CD4-positive, alpha-beta T cell (primary cell): ENCODE measurements at places on chromosomes 1 and 21.

DNA sequence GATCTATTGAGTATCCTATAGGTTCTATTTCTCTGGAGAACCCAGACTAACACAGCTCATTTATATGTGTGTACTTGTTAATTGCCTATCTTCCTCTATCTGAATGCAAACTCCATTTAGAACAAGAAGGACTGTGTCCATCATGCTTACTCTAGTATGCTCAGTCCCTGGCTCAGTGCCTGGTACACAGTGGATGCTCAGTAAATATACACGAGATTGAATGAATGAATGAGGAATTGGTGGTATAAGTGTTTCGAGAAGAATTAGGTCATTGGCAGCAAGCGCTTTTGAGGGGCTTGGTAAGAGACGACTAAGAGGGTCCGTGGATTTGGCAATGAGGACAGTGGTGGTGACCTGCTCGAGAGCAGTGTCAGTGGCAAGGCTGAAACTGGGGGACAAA lies 112.5 kb downstream of the CSMD2 start:
- DNase-seq = no peak

- no peak for DNase-seq
Observed at GRCh38 chr1:83102630-83103071, 896.3 kb downstream of the TTLL7 start.

GRCh38 chr1:111621050-111621449 lies 1.5 kb downstream of the RAP1A start:
- no peak for DNase-seq

DNA sequence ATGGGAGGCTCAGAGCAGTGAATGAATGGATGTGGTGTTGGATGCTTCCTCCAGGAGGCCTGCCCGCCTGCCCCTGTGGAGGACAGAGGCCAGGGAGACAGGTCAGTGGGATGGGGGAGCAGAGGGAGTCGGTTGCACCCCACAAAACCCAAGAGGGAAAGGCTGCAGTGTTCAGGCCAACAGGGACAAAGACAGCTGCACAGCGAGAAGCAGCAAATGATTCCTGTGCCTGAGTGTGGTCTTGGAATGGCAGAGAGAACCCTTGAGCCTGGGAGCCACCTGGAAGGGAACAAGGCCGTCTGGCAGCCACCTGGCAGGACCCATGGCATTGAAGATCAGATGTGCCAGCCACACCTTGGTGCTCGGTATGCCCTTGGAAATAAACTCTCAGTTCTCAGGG lies 8.1 kb downstream of the TFF3 start:
- no peak for DNase-seq

GRCh38 chr1:47186267-47187185 lies 3.3 kb downstream of the PDZK1IP1 start:
- no peak for DNase-seq

- DNase-seq = no peak
Observed at GRCh38 chr1:230455291-230455690, 29.2 kb upstream of the PGBD5 start.

DNA sequence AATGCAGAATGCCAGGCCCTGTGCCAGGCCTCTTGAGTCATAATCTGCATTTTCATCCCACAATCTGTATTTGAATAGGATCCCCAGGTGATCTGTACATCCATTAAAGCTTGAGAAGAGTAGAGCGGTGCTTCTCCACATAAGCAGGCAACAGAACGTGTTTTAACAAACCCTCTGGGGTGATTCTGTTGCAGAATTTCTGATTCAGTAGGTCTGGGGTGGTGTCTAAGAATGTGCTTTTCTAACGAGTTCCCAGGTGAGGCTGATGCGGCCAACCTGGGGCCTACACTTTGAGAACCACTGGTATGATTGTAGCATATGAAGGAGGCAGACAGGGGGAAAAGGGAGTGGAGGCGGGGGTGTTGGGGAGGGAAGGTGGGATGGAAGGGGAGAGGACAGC lies 78.4 kb upstream of the POU3F1 start:
- DNase-seq = no peak
